ENCODE measurements at places on chromosomes 7 and 10.

GRCh38 chr10:70232155-70232858 lies 922 bp downstream of the PPA1 start:
- peak; percentile 78 for DNase-seq

GRCh38 chr10:86099542-86100334 lies 266.9 kb downstream of the GRID1 start:
- no peak for DNase-seq

DNA sequence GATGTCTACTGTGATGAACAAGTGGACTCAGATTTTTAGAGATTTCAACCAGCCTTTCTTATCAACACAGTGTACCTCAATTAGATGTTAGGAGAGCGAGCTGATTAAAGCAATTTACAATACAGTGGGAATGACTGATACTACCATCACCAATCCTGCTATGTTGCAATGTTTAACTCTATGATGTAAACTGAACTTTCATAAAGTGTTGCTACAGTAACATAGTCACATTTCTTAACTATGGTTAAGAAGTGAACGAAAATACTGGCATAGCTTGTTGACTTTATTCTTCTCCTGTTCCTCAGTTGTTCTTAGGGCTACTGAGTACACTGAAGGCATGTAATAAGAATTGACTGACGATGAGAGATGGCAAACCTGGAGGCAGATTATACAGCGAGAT lies 139.8 kb downstream of the MYOF start:
- no peak for DNase-seq

DNA sequence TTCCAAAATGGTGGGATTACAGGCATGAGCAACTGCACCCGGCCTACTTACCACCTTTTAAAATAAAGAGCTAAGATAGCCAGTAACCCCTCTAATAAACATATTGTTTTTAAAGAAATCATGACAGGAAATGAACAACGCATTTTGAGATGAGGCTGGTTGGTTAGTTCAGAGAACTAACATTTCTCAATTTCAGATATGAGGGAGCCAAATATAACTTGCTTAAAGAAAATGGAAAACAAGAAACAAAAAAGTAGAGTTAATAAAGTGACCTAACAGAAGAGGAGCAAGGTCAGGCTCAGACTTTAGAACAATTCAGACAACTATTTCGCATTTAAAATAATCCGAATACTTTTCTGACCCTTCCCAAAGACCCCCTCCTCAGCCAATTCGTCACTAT lies 254.9 kb upstream of the PHF14 start:
- DNase-seq: no peak

- DNase-seq: no peak
These were observed 1.6 kb upstream of the TMEM225B start for GRCh38 chr7:99596408-99596955.

GRCh38 chr7:156892081-156892800 lies 742 bp downstream of the LMBR1 start:
- peak; percentile 79 for DNase-seq

GRCh38 chr10:59127991-59128390 lies 48.5 kb upstream of the PHYHIPL start:
- DNase-seq: no peak

- DNase-seq: no peak
These were observed 189.6 kb downstream of the AUTS2 start for GRCh38 chr7:69787736-69788431.
